ENCODE measurements at places on chromosomes 2 and 18.

- no peak for DNase-seq
Observed at GRCh38 chr2:119053700-119054436, 104.7 kb downstream of the C1QL2 start.

GRCh38 chr2:174035981-174036742, 71.0 kb upstream of the SP3 start:
- no peak for DNase-seq

GRCh38 chr2:191635333-191636234, 42.4 kb upstream of the NABP1 start:
- no peak for DNase-seq

GRCh38 chr2:128660836-128661235, 342.2 kb upstream of the HS6ST1 start:
- DNase-seq, result no peak

GRCh38 chr18:73826098-73826497, 321.5 kb downstream of the FBXO15 start:
- DNase-seq, result no peak

DNA sequence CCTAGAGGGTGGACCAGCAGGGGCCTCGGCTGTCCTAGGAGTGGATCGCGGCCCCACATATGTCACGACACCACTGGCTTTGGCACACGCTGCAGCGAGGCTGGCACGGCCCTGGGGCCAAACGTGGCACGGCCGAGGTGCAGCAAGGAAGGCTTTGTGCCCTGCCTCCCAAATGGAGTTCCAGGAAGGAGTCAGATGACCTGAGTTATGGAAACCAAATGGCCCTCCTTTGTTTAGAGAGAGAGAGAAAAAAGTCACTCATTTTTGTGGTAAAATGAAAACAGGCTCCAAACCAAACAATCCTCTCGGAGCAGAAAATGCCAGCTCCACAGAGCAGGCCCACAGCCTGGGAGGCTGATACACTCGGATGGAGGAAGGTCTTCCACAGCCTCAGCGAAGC, 105.6 kb downstream of the ANTXR1 start:
- DNase-seq, result no peak

GRCh38 chr18:38933322-38933721, 1367.7 kb upstream of the CELF4 start:
- DNase-seq, result no peak

DNA sequence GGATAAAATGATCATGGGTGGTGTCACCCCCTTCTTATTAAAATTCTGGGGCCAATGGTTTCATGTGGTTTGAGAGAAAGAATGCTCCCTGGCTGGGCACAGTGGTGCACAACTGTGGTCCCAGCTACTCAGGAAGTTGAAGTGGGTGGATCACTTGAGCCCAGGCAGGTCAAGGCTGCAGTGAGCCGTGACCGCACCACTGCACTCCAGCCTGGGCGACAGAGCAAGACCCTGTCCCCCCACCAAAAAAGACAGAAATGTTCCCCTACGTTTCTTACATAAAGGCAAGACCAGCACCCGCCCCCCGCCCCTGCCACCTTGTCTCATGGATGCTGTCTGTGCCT, 53.0 kb upstream of the ID2 start:
- DNase-seq, result no peak

DNA sequence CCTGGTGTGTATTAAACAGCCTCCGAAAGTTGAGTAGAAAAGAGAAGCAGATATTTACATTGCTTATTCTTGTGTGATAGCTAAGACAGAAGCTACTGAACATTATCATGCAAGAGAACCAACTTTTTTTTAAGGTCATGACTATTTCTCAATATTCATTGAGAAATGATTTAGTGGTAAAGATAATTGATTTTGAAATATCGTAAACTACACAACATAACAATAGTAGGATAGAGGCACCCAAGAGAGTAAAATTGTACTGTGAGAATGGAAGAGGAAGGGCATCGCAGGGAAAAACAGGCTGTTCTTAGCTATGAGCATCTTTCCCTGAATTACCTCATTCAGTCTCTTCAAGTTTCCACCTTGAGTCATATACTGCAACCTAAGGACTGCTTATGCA, 25.2 kb downstream of the HRH4 start:
- no peak for DNase-seq

- DNase-seq, result no peak
Observed at GRCh38 chr2:56801214-56801613, 617.4 kb downstream of the CCDC85A start.

GRCh38 chr2:46471-47345, at the start of gene FAM110C:
FAM110C (minus strand) TSS chr2:46505; CDS start chr2:46385, 120 bp downstream.
- DNase-seq, result no peak

- DNase-seq, result no peak
Observed at GRCh38 chr2:207515671-207516070, 14.1 kb upstream of the CREB1 start.

DNA sequence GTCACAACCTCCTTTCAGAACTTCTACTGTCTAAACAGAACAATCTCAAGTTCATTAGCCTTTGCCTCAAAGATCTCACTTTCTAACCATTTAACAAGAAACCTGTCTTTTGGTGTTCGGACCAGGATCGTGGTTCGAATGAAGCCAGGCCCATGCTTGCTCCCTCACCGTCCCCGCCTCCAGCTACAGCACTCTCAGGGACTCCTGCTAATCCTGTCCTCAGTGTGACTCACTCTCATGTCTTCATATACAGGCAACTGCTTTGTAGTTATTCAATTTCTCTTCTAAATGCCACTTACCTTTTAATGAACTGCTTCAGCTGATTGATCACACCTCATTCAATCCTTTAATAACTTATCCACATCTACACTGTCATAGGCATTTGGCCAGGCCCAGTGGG, 15.8 kb downstream of the SERTAD2 start:
- DNase-seq, result no peak

GRCh38 chr2:12766421-12766879, 49.7 kb downstream of the TRIB2 start:
- no peak for DNase-seq

DNA sequence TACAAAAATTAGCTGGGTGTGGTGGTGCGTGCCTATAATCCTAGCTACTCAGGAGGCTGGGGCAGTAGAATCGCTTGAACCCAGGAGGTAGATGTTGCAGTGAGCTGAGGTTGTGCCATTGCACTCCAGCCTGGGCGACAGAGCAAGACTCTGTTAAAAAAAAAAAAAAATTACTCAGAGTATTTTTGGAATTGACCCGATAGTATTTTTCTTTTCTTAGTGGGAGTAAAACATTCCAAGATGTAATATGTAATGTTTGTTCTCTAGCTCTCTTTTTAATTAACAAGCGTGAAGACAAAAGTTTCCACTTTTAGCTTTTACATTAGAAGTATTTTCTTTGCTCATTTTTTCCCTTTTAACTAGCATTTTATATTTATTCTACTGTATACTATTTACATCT, 12.0 kb upstream of the TMEM18 start:
- DNase-seq, result no peak

DNA sequence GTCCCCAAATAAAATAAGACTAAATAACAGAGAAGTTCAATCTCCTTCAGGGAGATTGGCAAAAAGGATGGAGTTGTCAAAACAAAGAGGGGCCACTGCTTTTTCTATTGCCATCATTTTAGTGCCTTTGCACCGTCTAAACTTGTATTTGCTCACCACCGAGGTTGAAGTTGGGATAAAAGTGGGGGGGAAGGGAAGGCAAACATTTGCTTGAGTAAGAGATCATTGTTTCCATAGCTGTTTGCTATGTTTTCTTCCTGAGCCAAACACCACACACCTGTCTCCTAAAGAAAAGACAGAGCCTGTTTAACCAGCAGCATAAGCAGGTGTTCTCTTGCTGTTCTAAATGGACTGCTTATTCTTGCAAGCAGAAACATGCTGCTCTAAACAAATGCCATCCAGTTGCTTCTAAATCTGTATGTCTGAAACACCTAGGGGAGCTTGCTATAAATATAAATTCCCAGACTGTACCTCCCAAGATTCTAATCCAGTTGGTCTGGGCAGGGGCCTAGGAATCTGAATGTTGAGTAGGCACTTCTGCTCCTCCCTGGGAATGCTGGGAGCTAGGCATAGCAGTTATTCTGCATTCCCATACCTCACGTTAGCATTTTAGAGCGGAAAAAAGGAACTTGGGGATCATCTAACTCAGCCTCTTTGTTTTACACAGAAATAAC, 179.4 kb upstream of the ARL4C start:
- no peak for DNase-seq

- DNase-seq, result no peak
Observed at GRCh38 chr18:47262301-47263149, 11.1 kb upstream of the SKOR2 start.

GRCh38 chr18:60669938-60670337, 297.4 kb upstream of the MC4R start:
- DNase-seq, result no peak

DNA sequence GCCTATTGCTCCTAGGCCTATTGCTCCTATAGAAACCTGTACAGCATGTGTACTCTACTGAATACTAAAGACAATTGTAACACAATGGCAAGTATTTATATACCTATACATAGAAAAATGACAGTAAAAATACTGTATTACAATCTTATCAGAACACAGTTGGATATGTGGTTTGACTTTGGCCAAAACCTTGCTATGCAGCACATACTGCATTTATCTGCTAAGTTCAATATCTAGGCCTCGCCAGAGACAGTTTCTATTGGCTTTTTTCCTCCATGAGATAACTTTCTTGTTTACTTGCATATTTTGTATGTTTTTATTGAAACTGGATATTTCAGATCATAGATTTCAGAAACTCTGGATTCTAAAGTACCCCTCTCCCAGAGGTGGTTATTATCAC, 19.3 kb upstream of the TMEM87B start:
- DNase-seq, result no peak

DNA sequence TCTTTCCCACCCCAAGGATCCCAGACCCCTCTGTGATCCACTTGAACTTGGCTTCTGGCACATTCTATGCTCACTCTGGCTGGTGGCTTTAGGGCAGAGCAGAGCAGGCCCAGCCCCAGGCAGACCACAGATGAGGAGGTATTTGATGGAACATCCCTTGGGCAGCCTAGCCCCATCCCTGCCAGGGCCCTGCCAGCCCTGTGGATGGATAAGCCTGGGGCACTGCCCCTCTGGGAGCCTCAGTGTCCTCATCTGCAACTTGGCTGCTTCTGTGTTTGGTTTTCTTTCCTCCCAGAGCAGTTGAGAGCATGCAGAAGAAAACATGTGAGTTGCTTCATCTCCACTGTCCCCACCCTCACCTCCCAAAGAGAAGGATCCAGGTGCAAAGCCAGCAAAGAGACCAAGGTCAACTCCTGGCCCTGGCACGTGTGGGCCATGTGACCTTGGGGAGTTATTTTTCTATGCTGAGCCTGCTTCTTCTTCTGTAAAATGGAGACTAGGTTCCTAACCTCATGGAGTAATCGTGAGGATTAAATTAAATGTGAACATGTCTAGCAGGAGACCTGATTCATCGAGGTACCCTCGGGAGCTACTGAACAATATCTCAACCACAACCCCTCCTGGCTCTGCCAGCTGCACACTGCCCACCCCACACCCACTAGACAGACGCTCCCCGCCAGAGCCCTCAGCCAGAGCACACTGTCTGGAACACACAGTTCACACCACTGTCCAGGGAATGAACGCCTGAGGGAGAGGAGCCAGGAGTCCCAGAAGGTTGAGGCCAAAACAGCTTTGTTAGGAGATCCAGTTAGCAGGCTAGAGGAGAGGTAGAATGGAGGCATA, 14.6 kb upstream of the TNS1 start:
- DNase-seq, result no peak

DNA sequence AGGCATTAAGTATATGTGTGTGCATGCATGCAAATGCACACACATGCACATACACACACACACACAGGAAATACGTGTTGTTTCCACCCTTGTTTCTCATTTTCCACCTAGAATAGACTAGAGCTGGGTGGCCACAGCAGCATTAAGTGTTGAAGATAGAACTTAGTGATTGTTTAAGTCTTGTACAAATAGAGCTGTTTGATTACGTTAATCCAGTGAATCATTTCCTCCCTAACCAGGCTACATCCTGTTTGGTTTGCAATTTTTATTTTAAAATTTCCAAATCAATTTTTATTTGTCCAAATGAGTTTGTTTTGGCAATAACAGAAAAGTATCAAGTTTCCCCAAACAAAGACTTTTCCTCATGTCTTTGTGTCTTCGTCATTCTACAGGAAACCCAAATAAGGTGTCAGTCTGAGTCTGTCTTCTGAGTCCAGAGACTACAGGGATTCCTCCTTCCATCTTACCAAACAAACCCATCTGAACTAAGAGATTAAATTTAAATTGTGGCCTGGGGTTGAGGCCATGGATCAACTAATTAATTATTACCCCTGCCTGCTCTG, 74.6 kb upstream of the GALNT5 start:
- peak; percentile 13 for DNase-seq

- no peak for DNase-seq
Observed at GRCh38 chr2:59462422-59463197, 1090.8 kb downstream of the BCL11A start.

DNA sequence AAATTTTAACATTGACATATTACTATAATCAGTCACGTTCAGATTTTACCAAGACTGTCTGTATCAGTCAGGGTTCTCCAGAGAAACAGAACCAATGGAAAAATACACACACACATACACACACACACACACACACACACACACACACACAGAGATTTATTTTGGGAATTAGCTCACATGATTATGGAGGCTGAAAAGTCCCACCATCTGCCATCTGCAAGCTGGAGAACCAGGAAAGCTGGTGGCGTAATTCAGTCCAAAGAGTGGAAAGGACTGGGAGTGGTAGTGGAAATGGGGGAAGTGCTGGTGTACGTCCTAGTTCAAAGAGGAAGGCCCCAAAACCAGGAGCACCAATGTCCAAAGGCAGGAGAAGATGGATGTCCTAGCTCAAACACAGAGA, 166.4 kb downstream of the AKAIN1 start:
- no peak for DNase-seq

DNA sequence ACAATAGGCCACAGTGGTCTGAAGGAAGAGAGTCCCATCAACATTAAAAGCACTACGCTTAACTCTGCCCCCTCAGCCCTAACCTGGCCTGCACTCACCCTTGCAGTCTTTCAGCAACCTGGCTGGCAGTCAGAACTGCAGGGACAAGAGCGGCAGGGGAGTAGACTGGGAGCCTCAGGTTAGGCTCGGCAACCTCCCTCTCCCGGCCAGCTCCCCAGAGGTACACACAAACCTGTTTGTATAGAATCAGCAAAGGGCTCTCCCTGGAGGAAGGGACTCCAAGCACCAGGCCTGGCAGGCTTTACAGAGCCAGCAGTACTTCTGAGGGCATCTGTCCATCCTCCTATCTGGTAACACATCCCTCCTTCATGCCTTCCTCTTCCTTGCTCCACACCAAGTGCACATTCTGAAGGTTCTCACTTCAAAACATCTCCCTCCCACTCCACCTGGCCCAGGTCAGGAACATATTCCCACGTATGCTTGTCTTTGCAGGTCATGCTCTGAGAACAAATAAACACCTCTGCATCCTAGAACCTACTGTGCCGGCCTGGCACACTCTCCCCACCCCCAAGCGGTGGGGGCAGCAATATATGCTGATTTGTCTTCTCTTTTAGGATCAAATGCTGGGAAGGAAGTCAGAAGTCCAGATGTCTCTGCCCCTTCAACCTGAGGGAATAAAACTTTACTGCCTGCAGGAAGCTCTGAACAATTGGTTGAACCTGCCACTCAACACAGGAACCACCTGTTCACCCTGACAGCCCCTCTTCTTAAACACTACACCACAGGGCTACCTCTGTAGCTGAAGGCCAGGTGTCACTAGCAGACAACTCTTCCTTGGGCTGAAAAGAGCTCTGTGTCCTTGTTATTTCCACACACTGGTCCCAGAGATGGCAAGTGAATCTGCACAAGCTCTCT, 12.6 kb upstream of the SFXN5 start:
- DNase-seq, result no peak
